ENCODE measurements at places on chromosomes 1 and 21.

GRCh38 chr1:153763365-153764225 is 11.6 kb upstream of the SLC27A3 start:
- no peak for DNase-seq

GRCh38 chr1:180893614-180894013 is 19.1 kb upstream of the KIAA1614 start:
- DNase-seq: no peak

DNA sequence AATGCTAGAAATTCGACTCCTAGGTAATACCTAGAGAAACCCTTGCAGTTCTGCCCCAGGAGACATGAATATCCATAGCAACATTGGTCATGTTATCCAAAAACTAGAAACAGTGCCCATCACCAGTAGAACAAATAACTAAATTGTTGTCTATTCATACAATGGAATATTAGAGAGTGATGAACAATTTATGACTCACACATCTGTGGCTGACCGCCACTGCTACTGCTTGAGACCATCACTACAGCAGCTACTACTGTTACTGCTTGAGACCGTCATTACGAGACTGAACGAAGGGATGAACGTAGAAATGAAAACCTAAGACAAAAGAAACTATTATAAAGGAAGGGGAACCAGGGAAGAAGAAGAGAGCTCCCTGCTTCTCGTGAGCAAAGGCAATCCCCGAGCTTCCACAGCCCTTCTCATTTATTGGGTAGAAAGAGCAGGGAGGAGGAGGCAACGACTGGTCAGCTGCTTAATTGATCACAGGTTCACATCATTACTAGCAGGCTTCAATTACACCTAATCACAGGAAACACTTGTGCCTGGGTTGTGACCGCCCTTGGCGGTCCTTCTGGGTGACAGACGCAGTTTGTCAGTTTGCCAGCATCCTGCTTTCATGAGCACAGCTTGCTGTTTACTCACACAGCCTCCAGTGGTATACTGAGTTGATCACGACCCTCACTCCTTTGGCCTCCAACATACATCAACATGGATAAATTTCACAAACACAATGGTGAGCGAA is 14.1 kb upstream of the PADI4 start:
- DNase-seq: no peak

- DNase-seq: peak; percentile 7
Observed at GRCh38 chr1:1422465-1423244, 1.6 kb upstream of the ANKRD65 start.

- DNase-seq: no peak
Observed at GRCh38 chr1:8425150-8425780, 107.4 kb downstream of the SLC45A1 start.

DNA sequence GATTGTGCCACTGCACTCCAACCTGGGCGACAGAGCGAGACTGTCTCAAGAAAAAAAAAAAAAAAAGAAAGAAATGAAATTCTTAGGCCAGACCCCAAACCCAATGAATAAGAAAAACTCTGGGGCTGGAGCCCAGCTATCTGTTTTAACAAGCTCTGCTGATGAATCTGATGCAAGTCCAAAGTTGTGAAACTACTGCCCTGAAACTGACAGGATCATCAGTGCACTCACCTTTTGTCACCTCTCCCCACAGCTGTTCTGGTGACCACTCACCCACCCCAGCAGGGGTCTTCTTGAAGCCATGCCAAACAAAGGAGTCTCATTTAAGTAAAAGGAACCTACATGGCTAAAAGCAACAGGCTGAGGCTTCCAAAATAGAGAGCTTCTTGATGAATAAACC is 8.4 kb downstream of the PABPC4 start:
- DNase-seq: no peak

GRCh38 chr1:70675737-70676156 is 264.7 kb downstream of the CTH start:
- DNase-seq: no peak

GRCh38 chr1:54763816-54764132 is 549 bp downstream of the PARS2 start:
- DNase-seq: no peak

Measured in MV-4-11 (cell line).